ENCODE measurements at places on chromosomes 11 and 22. TPM values are rescaled to one million over a fixed set of nuclear protein-coding genes. Genes with fewer than 3 reads are reported as not detected.
A peak's percentile ranks its signal among the peaks of the same experiment; 100 is the strongest.

Gene SLC22A25
- total RNA-seq = 0.48 TPM

Gene OR10D3
- not detected for total RNA-seq

Gene OR8I2
- total RNA-seq = not detected

Gene RBMXL2
- not detected for total RNA-seq

Gene APOA4
- total RNA-seq = not detected

- no peaks in the 10 kb centered on the region for H3K4me1 ChIP-seq
- H3K4me3 ChIP-seq = no peak overlapping the region
- no peaks in the 10 kb centered on the region for H3K36me3 ChIP-seq
These were observed 3.3 kb downstream of the OSBP2 start for GRCh38 chr22:30697975-30698374.

GRCh38 chr22:46674367-46674781, 54.2 kb downstream of the GRAMD4 start:
- DNase-seq = no peak
- no peaks in the 10 kb centered on the region for H3K27me3 ChIP-seq
- no peak overlapping the region for H3K4me3 ChIP-seq
- H3K36me3 ChIP-seq = no peaks in the 10 kb centered on the region
- H3K4me1 ChIP-seq = no peaks in the 10 kb centered on the region
- no peak overlapping the region for H3K27ac ChIP-seq

DNA sequence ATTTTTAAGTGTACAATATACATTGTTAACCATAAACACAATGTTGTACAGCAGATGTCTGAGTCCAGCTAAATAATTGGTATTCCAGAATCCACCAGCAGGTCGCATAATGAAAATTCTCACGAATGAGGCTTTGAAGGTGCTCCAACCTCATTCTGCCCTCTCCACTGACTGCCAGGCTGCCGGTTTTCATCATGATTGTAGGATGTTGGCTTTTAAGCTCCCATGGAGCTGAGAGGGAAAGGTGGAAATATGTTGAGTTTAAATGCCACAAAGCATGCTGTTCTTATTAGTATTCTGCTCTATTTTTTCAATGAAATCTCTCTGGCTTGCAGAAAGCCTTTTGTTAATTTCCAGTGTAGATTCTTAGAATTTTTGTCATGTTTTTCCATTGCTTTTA, 337.2 kb upstream of the DDI1 start:
- H3K4me1 ChIP-seq = no peaks in the 10 kb centered on the region
- H3K27ac ChIP-seq = no peak overlapping the region
- no peak overlapping the region for H3K4me3 ChIP-seq

DNA sequence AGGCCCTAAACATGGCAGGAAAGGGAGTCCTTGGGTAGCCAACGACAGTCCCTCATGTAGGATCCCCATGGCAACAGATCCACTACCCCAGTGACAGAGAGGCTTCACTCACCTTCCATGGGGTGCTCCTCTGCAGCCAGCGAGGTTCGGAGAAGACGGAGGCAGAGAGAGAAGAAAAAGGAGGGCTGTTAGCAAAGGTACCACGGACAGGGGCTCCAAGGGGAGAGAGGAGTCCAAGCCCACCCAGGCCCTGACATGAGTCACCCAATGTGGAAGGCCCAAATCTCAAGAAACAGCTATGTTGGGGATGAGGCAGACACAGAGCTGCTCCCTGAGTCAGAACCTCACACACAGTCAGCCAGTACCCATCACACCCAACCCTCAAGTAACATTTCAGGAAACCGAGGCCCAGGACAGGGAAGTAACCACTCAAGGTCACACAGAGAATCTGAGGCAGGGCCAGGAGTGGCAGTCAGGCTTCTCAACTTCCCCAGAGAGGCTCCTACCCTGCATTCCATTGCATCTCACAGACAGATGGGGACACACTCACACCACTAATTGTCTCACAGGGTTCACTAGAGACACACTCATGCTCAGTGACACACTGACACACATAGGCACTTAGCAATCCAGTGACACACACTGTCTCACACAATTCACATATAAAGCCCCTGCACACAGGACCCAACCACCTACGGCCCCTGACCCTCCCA, 25.2 kb downstream of the NRXN2 start:
- H3K27me3 ChIP-seq = no peaks in the 10 kb centered on the region
- H3K27ac ChIP-seq = no peak overlapping the region
- H3K36me3 ChIP-seq = no peaks in the 10 kb centered on the region
- no peak for DNase-seq
- H3K4me3 ChIP-seq = no peak overlapping the region

GRCh38 chr22:35102663-35103062, 36.7 kb downstream of the ISX start:
- no peaks in the 10 kb centered on the region for H3K36me3 ChIP-seq
- H3K4me3 ChIP-seq = no peak overlapping the region
- DNase-seq = no peak
- no peaks in the 10 kb centered on the region for H3K4me1 ChIP-seq
- H3K27ac ChIP-seq = no peak overlapping the region
- no peaks in the 10 kb centered on the region for H3K27me3 ChIP-seq

- DNase-seq = peak; percentile 37
- no peaks in the 10 kb centered on the region for H3K4me1 ChIP-seq
- no peaks in the 10 kb centered on the region for H3K27me3 ChIP-seq
- H3K4me3 ChIP-seq = peak overlapping the region; percentile 38
These were observed 57.8 kb upstream of the ALDH3B2 start for GRCh38 chr11:67732045-67732787.

- no peak overlapping the region for H3K4me3 ChIP-seq
- DNase-seq = no peak
- H3K4me1 ChIP-seq = no peaks in the 10 kb centered on the region
- no peaks in the 10 kb centered on the region for H3K27me3 ChIP-seq
- H3K36me3 ChIP-seq = no peaks in the 10 kb centered on the region
These were observed 27.0 kb downstream of the MYO7A start for GRCh38 chr11:77155082-77155475.

GRCh38 chr11:129453293-129453721, 77.7 kb downstream of the BARX2 start:
- H3K4me3 ChIP-seq = no peak overlapping the region
- H3K4me1 ChIP-seq = no peaks in the 10 kb centered on the region
- no peaks in the 10 kb centered on the region for H3K36me3 ChIP-seq
- H3K27me3 ChIP-seq = no peaks in the 10 kb centered on the region

DNA sequence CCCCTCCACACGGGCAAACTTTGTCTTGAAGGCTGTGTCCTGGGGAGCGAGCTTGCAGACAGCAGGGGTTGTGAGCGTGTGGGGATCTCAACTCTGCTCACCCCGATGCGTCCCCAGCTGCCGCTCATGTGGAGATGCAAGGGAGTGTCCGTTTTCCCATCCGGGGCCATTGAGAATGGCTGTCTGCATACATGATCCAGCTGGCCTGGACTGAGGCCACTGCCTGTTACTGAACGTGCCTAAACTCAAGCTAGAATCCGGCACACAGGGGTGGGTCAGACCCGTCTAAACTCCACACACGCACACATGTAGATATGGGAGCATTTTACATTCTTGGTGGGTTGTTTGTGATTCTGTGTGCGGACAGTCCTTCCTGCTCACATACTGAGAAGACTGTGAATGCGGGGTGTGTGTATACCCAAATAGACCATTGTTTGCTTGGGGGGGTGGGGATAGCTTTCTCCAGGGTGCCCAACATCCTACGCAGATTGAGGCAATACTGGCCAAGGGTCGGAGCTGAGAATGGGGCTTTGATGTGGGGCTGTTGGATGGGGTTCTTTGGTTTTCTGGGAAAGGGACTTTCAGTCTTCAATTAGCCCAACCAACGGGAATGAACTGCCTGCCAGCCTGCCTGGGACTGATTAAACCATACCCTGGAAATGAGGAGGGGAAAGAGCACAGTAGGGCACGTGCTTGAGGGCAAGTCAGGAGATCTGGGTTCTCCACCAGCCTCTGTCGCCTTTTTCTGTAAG, 60.4 kb downstream of the ST3GAL4 start:
- H3K27ac ChIP-seq = peak overlapping the region; percentile 79
- H3K36me3 ChIP-seq = no peaks in the 10 kb centered on the region
- peak overlapping the region; percentile 53 for H3K4me3 ChIP-seq
- peaks cover 16% of the 10 kb centered on the region for H3K4me1 ChIP-seq
- no peaks in the 10 kb centered on the region for H3K27me3 ChIP-seq

DNA sequence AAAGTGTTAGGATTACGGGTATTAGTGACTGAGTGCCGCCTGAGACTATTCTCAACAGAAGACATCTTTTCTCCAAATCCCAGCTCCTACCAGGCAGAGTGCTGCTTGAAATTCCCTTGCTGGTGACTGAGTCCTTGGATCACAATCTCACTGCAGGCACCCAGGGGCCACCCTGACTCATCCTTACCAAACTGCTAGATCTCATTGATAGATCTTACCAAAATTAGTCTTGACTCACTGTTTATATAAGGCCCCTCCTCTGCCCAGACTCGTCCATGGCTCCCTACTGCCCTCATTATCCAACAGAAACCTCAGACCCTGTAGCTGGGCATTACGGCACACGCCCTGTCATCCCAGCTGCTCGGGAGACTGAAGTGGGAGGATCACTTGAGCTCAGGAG, 14.7 kb downstream of the TBC1D10A start:
- H3K27ac ChIP-seq = peak overlapping the region; percentile 96
- peaks cover 46% of the 10 kb centered on the region for H3K4me1 ChIP-seq
- no peak for DNase-seq

DNA sequence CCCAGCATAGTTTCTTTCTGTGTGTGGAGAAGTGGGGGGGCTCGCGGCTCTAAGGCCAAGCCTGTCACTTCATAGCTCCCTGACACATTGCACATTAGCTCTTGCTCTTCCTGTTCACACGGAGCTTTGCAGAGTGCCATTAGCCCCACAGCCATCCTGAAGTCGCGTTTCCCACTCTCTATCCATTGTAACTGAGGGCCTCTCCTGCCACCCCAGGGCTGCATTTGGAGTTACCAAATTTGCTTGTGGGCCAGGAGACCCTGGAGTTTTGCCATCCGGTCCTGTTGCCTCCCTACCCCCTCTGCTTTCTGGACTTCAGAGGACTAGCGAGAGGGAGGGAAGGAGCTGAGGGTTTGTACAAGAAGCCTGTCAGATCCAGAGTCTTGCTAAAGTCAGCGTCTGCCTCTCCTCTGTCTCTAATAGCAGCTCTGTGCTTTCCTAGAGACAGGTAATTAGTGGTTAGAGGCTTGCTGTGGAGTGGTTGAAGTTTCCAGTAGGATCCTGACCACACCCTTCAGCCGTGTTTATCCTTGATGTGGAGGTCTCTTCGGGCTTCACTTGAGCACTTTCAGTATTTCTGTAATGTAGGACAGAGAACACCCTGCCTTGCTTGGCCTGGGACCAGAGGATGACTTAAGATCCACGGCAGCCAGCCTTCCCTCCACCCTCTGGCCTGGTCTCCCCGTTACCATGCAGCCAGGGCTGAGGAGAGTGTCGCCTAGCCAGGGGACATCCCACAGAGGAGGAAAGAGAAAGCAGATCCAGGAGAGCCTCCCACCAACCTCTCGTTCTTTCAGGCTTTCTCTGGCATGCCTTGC, 14.1 kb downstream of the DCPS start:
- no peaks in the 10 kb centered on the region for H3K27me3 ChIP-seq
- peak overlapping the region; percentile 39 for H3K4me3 ChIP-seq
- DNase-seq = peak; percentile 58
- peak overlapping the region; percentile 93 for H3K27ac ChIP-seq

GRCh38 chr11:123362186-123362585, 67.9 kb upstream of the GRAMD1B start:
- no peaks in the 10 kb centered on the region for H3K36me3 ChIP-seq
- no peak for DNase-seq
- no peak overlapping the region for H3K27ac ChIP-seq

DNA sequence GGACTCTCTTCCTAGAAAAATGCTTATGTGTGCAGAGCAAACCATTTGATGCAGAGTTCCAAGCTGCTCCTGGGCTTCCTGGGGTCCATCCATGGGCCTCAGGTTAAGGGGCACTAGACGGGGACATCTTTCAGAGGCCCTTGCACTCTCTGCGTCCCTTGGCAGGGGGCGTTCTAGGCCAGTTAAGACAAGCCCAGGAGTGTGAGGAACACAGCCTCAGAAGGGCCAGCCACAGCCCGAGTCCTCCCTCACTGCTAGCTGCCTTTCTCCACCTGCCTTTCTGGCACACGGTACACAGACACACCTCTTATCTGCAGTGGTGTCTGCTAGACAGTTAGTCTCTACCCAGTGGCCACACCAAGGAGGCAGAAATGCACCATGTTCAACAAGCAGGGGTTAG, 18.0 kb upstream of the BID start:
- H3K4me3 ChIP-seq = no peak overlapping the region
- no peaks in the 10 kb centered on the region for H3K4me1 ChIP-seq
- H3K27me3 ChIP-seq = no peaks in the 10 kb centered on the region
- H3K36me3 ChIP-seq = no peaks in the 10 kb centered on the region
- no peak for DNase-seq

- no peak for DNase-seq
- no peaks in the 10 kb centered on the region for H3K36me3 ChIP-seq
These were observed 48.1 kb downstream of the CYTH4 start for GRCh38 chr22:37330200-37331033.

DNA sequence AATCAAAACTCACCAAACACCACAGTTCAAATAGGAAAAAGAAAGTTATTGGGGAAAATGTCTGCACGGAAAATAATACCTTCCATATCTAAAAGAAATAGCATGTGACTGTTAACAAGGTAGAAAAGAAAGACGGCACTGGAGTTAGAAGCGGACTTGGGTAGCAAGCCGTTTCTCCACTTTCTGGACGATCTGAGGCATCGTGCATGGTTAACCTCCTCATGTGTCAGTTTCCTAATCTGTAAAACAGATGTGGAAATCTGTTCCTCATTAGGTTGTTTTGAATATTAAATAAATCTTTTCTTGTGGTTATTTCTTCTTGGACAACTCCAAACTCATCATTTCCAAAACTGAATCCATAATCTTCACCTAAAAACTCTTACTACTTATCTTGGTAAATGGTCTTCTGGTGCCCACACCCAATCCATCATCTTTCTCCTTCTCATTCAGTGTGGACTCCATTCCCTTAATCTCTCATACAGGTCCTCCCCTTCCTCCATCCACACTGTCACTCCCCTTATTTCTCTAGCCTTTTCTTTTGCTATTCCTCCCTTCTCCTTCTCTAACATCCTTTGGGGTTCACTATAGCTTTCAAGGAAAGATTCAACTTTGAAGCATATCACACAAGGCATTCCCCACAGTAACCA, 53.5 kb downstream of the VSIG10L2 start:
- no peak overlapping the region for H3K4me3 ChIP-seq
- DNase-seq = no peak
- H3K36me3 ChIP-seq = no peaks in the 10 kb centered on the region
- no peaks in the 10 kb centered on the region for H3K27me3 ChIP-seq
- no peaks in the 10 kb centered on the region for H3K4me1 ChIP-seq

DNA sequence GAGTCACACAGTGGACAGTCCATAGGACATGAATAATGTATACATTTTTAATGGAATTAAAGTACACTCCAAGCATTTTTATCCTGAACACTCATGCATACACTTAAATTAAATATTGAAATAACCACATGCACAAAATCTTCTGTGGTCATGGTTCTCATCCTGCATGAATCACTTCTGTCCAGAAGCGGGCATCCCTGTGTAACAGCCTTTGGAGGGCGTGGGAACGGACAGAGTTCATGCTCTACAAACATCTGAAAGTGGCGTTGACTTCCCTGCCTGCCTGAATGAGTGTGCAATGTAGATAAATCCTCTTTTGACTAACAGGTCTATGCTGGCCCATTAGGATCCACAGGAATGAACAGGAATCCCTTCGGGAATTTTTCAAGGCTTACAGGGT, 780.2 kb downstream of the BRD1 start:
- H3K27me3 ChIP-seq = no peaks in the 10 kb centered on the region
- no peak overlapping the region for H3K27ac ChIP-seq
- no peaks in the 10 kb centered on the region for H3K36me3 ChIP-seq
- H3K4me1 ChIP-seq = no peaks in the 10 kb centered on the region

Measured in breast epithelium (tissue), 4 donors.